ENCODE measurements at places on chromosomes 16 and 17. TPM values are rescaled to one million over a fixed set of nuclear protein-coding genes. Genes with fewer than 3 reads are reported as not detected.
A peak's percentile ranks its signal among the peaks of the same experiment; 100 is the strongest.

GRCh38 chr16:73202161-73202729 is 154.3 kb upstream of the ZFHX3 start:
- DNase-seq: peak; percentile 86

- DNase-seq: peak; percentile 87
Measured at GRCh38 chr16:578870-579405, 9.2 kb downstream of the PIGQ start.

DNA sequence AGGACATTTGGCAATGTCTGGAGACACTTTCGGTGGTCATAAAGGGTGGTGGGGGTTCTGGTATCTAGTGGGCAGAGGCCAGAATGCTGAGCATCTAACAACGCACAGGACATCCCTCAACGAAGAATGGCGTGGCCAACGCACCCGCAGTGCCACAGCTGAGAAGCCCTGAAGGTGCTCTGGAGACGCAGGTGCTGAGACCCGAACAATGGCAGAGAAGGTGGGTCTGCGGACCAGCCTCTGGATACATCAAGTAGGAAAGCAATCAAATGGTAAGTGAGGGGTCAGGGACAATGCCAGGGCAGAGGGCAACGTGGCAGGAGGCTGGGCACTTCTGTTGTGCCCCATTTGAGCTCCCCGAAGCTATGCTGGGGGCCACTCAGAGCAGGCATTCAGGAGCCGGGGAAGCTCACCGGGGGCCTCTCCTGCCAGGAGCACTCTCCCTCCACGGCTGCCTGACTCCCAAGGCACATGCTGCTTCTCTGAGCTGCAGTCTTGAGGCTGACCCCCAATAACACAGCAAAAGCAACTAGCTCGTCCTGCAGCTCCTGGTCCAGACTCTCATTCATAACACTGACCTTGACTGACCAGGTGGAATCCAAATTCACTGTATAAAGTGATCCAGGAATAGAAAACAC is 26.0 kb downstream of the SPHK1 start:
- no peak for DNase-seq

GRCh38 chr17:60077672-60078519 is 825 bp downstream of the HEATR6 start:
- no peak for DNase-seq

DNA sequence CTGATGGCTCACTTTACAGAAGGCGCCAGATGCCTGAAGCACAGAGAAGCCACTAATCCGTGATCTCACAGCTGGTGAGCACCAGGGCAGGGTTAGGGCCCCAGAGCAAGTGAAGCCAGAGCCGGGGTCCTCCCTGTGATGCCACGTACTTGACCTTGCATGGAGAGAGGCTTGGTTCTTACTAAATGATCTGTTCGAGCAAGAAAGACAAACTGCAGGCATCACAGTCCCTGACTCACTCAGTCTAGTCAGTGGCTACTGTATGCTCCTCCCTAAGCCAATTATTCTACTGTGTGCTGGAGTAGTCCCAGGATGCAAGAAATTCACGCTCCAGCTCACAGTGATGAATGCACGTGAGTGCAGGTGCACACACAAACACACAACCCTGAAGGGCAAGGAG is 55.4 kb downstream of the SDK2 start:
- DNase-seq: no peak

- no peak for DNase-seq
Measured at GRCh38 chr16:65771707-65772106, 594.8 kb upstream of the CDH5 start.

DNA sequence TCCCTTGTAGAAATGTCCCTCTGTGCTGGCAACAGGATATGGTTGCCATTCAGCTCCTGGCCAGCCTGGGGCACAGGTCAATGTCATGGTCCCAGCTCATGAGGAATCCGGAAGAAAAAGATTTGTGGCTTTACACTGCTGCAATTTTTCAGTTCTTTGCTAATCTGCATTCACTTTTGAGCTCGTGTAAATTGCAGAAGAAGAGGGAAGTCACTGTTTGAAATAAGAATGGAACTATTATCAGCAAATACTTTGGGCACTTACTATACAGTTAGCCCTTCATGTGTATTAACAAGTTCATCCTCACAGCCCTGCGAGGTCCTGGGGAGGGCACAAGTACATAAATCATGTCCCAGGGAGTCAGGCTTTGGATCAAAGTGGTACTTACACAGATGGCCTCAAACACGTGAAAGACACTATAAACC is 14.2 kb downstream of the SLC47A2 start:
- DNase-seq: no peak

GRCh38 chr17:15966183-15966878 is 21.4 kb downstream of the ADORA2B start:
- DNase-seq: peak; percentile 72

DNA sequence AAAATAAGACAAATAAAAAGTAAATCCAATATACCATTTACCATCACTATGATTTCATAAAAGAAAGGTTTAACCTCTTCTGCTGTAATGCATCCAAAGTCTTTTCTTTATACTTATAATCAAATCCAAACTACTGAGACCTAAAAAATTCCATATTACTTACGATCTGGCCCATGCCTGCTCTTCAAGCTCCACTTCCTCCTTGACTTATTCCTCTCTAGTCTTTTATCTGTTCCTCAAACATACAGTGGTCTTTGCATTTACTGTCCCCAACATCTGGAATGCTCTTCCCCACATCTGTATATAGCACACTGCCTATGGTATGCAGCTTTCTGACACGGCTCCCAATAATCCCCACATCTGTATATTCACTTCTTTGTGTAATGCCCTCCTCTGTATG is 33.8 kb downstream of the PCTP start:
- DNase-seq: no peak

- DNase-seq: no peak
Measured at GRCh38 chr16:76164970-76165558, 112.1 kb upstream of the CNTNAP4 start.

DNA sequence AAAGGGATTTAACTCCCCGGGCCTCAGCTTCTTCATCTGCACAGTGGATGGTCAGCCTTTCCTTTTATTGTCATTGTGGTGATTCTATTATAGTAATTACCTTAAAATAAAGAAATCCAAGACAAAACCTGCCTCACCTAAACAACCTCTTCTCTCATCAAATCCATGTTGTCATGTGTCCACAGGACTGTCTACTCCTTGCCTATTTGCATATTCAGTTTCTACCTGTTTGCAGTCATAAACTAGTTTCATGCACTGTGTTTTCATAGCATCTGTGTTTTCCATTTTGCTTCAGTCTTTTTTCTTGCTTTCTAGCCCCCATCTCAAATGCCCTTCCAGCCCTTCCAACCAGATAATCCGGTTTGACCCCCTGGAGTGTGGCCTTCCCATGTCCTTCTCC is 44.3 kb upstream of the CPNE2 start:
- DNase-seq: no peak

GRCh38 chr16:49020436-49020835 is 261.2 kb downstream of the CBLN1 start:
- no peak for DNase-seq

GRCh38 chr16:67967183-67967957 is 1.1 kb downstream of the SLC12A4 start:
- no peak for DNase-seq

GRCh38 chr17:45032174-45032541 is 19.3 kb downstream of the DCAKD start:
- DNase-seq: no peak

DNA sequence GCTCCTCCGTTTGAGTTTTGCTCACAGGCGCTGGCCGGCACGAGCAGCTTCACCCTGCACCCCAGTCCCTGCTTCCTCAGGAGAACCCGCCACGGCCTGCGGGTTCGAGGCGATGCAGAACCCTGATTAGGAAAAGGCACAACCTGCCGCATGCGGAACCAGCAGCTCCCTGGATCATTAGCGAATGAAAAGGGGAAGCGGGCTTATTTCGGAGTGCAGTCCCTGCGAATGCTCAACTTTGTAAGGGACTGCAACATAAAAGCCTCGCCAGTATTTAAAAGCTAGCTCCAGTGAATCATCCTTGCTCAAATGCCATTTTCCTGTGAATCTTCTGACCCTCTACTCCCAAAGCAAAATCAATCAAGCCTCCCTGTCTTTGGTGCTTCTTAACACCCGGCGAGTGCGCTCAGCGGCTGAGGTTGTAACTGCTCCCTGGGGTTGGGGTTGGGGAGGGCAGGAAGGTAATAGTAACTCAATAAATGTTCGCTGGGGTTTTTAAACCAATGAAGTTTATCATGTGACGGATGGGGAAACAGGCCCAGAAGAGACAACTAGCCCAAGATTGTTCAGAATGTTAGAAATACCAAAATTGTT is 678 bp upstream of the AKAP10 start:
- DNase-seq: no peak

- no peak for DNase-seq
Measured at GRCh38 chr16:51321251-51321650, 170.2 kb upstream of the SALL1 start.

- DNase-seq: no peak
Measured at GRCh38 chr17:64261417-64262145, 1.5 kb downstream of the TEX2 start.

GRCh38 chr16:89708481-89708931 is 7.0 kb upstream of the SPATA2L start:
- peak; percentile 87 for DNase-seq

DNA sequence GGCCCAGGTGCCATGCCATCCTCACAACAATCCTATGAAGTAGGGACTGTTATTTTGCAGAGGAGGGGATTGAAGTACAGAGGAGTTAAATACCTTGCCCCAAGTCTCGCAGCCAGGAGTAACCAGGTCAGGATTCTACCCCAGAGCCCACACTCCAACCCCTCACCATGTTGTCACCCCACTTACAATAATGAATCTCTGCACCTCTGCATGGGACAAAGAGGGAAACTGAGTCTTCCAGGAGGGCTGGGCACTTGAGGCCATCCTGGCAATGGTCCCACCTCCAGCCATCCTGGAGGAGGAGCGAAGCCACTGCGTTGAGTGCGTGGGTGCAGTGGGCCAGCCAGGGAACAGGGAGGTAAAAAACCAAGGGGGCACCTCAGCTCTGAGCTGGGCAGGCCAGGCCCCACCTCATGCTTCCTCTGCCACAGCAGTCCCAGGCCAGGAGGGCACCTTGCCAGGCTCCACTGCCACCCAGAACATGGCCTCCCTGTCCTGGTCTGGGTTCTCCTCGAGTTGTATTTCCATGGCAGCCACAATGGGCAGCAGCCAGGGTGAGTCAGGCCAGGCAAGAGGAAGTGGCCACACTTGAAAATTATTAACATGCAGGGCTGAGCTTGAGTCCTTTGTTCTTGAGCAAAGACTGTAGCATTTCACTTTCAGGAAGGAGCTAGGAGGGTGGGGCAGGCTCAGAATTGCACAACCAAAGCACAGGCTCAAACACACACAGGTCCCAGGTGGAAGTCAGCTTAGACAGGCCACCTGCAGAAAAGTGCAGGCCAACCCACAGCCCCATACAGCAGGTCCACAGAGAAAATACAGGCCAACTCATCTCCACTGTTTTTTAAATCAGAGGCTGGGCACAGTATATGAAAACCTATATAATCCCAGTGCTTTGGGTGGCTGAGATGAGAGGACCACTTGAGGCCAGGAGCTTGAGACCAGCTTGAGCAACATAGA is 52.1 kb downstream of the CUEDC1 start:
- peak; percentile 87 for DNase-seq

DNA sequence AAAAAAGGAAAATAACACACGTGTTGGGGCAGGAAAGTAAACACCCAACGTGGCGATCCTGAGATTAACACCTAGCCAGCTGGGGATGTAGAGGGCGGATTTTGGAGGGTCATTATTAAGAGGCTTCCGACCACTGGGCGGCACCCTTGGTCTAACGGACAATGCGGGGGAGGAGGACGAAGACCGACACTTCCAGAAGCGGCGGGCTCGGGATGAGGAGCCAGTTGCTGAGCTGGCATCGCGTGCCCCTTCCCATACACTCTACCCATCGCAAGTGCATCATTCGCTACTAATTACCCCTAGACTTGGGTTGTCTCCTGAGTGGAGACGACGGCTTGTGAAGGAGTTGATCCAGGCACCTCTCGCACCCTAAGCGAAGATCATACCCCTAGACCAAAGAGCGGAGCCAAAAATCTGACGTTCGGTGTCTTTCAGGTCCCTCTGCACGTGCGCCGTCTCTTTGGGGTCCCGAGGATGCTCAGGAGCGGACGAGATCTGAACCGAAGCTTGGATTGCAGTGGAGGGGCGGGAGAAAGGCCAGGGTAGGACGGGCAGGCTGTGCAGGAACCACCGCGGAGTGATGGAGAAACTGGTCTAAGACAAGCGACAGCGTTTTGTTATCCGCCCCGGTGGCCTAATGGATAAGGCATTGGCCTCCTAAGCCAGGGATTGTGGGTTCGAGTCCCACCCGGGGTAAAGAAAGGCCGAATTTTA is 17.6 kb downstream of the ZNF213 start:
- peak; percentile 93 for DNase-seq

DNA sequence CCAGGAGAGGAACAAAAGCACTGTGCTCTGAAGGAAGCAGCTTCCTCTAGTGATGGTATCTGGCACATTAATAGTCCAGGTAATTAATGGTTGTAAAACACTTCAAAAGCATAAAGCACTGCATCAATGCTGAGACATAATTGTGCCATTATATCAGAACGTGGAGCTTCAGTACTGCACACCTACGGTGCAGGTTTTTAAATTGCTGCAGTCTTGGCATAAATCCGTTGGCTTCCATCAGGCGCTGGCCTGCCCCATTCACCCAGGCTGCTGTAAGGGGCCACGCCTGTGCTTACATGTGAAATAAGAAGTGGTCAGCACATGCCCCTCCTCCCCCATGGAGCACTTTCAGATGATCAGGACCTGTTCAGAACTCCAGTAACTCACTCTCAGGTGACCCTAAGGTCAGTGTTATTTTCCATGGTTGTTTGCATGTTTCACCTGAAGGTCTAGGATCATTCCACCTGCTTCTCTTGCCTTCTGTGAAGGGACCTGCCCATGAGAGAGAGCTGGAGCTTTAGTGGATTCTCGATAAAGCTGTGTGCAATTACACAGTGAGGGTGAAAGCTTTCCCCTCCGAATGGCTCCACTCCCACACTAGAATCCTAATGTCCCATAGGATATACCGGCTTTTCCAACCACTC is 345.3 kb downstream of the CA10 start:
- DNase-seq: no peak

GRCh38 chr16:15440852-15441251 is 6.5 kb downstream of the BMERB1 start:
- DNase-seq: no peak

GRCh38 chr17:9644910-9645751 is at the start of gene USP43:
Gene USP43 (plus strand): TSS chr17:9645517. CDS start chr17:9645633, 116 bp downstream.
- peak; percentile 84 for DNase-seq

DNA sequence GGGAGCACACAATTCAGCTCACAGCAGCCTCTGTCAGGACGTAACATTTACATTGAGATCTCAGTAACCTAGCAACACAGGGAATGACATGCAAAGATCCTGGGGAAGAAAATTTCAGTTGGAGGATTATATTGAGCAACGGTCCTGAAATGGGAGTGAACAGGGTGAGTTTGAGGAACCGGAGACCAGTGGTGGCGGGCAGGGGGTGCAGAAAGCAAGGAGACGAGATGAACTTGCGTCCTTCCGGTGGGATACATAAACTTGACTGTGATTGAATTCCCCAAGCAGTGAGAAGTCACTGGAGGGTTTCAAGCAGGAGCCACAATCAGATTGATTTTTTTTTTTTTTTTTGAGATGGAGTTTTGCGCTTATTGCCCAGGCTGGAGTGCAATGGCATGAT is 51.5 kb downstream of the SHISA6 start:
- DNase-seq: no peak

- no peak for DNase-seq
Measured at GRCh38 chr16:23081675-23082119, 67.6 kb downstream of the USP31 start.

- no peak for DNase-seq
Measured at GRCh38 chr17:27430882-27431491, 25.3 kb upstream of the KSR1 start.

The CTRB2 gene
- total RNA-seq: not detected

The HS3ST3A1 gene
- total RNA-seq: 0.65 TPM

The CHST4 gene
- total RNA-seq: not detected

The PDE6G gene
- total RNA-seq: 1.2 TPM

The TEDC2 gene
- 5.5 TPM for total RNA-seq

The KCNH6 gene
- 0.58 TPM for total RNA-seq

The KDM6B gene
- 54.6 TPM for total RNA-seq
